ENCODE measurements at places on chromosomes 16 and 17.

GRCh38 chr16:12349936-12350850, 373.7 kb downstream of the SNX29 start:
- no peak for DNase-seq

- DNase-seq = no peak
These were observed 19.1 kb downstream of the CAPNS2 start for GRCh38 chr16:55585631-55586030.

GRCh38 chr16:10805334-10805733, 13.3 kb downstream of the TVP23A start:
- DNase-seq = no peak

DNA sequence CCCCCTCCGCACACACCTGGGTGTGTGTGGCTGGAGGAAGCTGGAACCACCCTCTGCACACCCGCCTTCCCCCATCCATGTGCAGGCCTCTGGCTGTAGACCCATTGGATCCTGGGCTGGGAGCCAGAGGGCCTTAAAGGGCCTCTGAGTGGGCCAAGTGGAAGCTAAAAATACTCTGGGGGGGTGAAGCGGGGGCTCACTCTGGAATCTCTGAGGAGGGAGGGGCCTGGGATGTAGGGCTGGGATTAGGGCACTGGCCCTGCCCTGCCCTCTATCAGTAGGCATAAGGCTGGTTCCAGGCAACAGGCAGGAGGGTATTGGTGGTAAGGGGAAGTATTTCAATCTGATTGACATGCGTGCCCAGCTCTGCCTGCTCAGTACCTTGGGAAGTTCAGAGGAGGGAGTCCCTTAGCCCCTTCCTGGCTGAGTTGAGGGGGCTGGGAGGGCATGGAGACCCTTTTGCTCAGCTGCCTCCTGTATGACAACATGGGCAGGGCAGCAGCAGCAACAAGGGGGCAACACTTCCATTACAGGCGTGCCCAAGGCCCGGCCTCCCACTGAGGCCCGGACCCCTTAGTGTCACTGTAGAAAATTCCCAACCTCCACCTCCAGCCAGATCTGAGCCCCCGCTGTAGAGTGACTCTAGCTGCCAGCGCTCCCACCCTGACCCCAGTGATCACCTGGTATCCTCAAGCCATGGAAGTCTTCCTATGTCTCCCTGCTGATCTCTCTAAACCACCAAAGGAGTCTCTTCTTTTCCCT, 5.2 kb downstream of the ITGA3 start:
- no peak for DNase-seq

- DNase-seq = peak; percentile 39
These were observed 1.5 kb downstream of the HCFC1R1 start for GRCh38 chr16:3022208-3022683.

DNA sequence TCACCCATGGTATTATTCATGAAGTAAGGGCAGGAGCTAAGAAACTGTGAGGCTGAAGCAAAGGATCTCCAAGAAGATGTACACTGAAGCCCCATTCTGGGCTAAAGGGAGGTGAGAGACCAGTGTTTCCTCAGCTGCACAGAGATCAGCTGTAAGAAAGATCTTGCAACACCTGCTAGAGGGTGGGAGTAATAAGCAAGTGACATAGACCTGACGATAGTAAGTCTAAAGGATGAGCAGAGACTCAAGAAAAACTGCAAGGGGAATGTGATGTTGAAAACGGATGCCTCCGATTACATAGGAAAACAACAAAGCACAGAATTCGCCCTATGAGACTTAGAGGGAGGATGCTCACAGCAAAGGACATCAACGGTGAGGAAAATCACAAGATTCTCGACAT, at the start of gene OR4D2:
TSS of gene OR4D2 (plus strand) at position 301 of the 400 bp plus-strand sequence. CDS start 2,674 bp downstream, outside the sequence.
- DNase-seq = no peak

- DNase-seq = no peak
These were observed 15.9 kb upstream of the DOC2B start for GRCh38 chr17:197352-197751.

DNA sequence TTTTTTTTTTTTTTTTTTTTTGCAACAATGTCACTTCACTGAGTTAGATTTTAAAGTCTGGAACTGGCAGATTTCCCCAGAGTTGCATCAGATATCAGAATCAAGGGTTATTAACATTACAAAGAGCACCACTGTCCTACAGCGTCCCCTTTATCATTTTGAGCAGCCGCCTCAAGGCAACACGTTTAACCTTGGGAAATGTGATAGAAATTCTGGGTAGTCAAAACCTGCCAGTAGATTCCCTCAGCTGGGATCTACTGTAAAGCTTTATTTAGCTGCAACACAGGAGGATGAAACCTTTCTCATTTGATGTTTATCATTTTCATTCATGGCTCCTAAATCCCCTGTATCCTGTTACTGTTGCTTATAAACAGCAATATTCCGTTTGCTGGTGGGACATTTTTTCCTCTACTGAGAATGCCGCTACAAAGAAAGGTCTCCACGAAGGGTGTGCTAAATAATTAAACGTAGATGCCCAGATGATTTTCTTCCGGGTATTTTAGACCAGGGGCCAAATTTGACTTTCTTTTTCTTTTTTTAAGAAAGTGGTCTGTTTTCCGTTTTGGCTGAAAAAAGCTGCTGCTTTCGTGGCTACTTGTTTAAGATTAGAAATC, 436.1 kb upstream of the GOT2 start:
- no peak for DNase-seq

DNA sequence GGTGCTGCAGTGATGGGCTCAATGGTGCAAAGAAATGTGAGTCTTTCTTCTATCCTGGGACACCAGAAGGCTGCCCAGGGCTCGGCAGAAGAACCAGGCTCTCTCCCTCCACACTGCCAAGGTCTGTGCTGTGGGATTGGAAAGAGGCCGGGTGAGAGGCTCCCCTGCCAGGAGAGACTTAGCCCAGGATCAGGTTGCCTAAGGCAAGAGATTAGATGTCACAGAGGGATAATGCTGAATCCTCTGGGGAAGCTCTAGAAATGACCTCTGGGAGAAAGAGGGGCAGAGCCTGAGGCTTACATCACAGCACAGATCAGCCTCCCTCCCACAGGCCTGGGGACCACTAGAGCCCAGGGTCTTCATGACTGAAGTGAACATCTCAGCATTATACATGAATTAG, 5.7 kb upstream of the DOC2B start:
- no peak for DNase-seq

DNA sequence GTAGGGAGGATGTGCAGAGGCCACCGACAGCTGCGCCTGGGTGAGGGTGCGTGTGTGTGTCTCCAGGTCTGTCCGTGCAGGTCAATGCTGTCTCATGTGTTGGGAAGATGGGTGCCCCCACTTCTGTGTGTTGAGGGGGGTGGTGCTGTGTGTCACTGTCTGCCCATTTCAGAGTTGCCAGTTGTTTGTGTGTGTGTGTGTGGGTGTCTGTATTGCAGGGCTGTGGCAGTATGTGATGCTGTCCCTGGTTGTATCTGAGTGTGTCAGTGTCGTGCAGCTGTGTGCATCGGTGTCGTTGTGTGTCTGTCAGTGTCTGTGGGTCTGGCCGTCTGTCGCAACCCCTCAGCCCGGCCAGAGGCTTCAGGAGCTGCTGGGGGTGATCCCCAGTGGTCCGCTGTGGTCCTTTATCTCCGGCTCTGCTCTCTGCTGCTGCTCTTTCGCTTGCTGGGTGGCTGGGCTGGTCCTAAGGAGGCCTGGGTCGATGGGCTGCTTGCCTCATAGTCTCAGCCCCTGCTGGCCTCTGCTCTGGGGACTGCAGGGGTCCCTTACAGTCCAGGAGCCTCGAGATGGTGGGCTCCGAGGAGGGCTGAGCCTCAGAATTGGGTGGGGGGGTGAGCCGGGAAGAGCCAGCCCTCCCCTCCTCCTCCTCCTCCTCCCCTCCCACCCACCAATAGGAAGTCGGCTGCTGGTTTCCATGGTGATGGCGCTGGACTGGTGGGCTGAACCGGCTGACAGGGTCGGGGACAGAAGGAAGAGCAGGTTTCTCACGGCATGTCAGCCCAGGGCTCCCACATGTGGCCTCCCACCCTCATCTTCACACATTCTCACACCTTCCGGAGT, at the start of gene TSPOAP1:
TSS of gene TSPOAP1 (minus strand) at position 601 of the 840 bp plus-strand sequence. CDS start 875 bp downstream, outside the sequence.
- peak; percentile 62 for DNase-seq

Measured in anterior cingulate cortex (tissue), 58 donors.